ENCODE measurements at places on chromosomes 5 and 9.

DNA sequence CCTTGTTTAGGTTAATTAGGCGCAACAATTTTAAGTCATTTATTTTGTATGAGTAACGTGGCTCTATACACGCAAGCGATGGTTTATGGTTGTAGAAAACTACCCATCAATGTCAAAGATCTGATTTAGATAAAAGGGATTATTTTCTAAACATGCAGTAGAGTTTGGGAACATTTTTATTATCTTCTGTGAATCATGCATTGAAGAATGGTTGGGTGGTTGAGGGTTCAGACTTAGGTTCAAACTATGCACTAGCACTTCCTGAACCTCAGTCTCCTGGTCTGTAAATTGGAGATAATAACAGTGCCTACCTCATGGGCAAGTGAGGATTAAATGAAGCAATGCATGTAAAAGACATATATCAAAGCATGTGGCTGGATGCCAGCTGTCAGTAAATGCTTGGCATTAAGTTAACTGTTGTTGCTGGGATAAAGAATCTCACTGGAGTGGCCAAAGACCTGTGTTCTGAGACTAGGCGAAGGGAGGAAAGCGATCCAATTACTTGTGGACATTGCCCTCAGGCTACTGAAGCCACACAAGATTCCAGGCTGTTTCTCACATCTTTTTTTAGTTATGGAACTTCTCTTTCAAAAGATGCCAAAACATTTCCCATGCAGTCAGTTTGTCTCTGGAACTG is 1.1 kb upstream of the OTULINL start:
- peak; percentile 67 for DNase-seq

- DNase-seq: no peak
Measured at GRCh38 chr9:133874060-133874657, 118.0 kb downstream of the VAV2 start.

GRCh38 chr5:95274011-95274410 is 10.9 kb downstream of the MCTP1 start:
- DNase-seq: no peak

GRCh38 chr9:119458068-119458467 is 88.8 kb upstream of the BRINP1 start:
- no peak for DNase-seq

GRCh38 chr5:518721-519120 is 5.5 kb downstream of the SLC9A3 start:
- no peak for DNase-seq

DNA sequence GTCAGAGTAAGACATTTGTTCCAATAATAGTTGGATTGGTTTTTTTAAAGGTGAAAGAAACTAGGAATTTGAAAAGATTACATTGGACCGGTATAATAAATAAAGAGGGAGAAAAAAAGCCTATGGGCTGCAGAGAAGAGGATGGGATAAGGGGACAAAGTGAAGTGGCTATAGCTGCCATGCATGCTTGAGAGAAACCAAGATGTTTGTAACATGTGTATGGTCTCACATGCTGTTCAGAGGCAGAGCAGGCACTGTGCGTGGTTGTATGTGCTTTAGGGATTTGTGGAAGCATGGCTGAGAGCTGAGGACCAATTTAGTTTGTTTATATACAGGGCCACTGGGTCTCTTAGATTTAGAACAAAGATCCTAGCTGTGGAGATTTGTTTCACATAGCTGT is 32.7 kb downstream of the LNPEP start:
- DNase-seq: no peak

GRCh38 chr9:137218754-137219271 is 3.2 kb downstream of the RNF208 start:
- DNase-seq: no peak

DNA sequence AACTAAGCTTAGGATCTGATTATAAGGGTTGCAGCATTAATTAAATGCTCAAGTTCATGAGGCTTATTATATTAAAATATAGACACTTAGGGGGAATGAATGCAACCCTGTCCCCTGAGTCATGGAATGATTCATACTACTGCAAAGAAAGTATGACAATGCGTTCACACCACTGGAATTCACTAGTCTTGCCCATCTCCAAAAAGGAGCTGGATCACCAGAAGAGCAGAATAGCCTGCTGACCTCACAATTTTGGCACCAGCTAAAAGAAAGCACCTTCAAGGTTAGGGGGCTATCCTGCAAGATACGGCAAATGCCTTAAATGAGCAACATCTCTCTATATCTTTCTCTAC is 32.0 kb upstream of the TMED7 start:
- no peak for DNase-seq

DNA sequence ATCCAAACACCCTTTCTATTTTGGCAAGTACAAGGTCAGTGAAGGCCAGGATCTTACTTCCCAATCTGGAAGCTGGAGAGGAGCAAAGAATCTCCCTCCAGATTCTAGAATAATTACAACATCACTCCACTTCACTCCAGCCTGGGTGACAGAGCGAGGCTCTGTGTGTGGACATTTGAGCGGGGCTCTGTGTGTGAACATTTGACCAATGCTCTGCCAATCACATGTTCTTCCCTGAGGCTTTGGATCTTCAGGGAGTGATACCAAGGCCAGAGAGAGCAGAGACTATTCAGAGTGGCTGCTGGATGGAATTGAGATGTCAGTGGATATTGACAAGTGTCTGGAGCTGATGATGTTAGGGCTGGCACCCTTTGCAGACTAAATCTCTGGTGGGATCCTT is 24.7 kb upstream of the ANKRD34B start:
- DNase-seq: no peak

- DNase-seq: no peak
Measured at GRCh38 chr9:279674-280073, 65.0 kb downstream of the DOCK8 start.

- no peak for DNase-seq
Measured at GRCh38 chr5:126972062-126972895, 58.1 kb downstream of the MARCHF3 start.

DNA sequence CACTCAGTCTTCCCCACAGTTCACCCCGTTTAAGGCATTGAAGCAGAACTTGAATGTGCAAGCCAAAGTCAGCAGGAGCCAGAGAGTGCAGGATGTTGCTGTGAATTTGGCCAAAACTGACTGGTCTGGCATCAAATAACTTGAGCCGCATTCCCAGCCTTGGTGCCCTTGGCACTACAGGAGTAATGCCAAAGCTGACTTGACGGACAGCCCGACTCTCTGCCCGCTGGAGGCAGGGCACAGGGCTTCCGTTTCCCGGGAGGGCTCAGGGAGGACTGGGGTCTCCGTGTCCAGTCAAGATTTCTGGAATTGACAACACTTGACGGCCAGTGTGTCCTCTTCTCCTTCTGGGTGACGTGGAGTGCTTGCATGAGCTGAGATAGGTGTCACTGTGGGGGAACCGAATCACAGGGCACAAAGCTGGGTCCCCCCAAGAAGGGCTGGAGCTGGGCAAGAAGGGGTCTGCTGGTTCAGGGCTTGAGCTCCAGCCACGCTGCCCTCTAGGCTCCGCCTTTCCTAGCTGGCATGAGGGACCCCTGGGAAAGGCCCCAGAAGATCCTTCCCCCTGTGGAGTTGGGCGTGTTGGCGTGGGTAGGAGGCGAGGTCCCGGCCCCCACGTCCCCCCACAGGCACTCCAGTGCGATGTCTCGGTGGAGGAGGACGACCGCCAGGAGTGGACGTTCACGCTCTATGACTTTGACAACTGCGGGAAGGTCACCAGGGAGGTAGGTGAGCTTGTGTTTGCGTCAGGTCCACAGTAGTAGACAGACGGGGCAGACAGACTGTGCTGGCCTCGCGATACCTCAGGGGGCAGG is 25.2 kb downstream of the NKD2 start:
- DNase-seq: no peak

- no peak for DNase-seq
Measured at GRCh38 chr5:124706051-124706450, 40.4 kb downstream of the ZNF608 start.

DNA sequence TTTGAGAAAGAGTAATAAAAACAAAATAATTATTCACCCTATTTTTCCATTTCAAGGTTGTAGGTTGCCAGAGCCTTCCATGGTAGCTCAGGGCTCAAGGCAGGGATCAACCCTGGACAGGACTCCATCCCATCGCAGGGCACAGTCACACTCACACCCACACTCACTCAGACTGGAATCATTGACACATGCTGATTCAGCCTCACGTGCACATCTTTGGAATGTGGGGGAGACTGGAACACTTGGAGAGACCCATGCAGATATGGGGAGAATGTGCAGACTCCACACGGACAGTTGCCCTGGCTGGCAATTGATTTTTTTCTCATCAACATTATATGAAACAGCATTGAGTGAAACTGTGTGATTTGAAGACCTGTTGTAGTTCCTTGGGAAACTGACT is 234.1 kb downstream of the ADGRV1 start:
- DNase-seq: no peak

DNA sequence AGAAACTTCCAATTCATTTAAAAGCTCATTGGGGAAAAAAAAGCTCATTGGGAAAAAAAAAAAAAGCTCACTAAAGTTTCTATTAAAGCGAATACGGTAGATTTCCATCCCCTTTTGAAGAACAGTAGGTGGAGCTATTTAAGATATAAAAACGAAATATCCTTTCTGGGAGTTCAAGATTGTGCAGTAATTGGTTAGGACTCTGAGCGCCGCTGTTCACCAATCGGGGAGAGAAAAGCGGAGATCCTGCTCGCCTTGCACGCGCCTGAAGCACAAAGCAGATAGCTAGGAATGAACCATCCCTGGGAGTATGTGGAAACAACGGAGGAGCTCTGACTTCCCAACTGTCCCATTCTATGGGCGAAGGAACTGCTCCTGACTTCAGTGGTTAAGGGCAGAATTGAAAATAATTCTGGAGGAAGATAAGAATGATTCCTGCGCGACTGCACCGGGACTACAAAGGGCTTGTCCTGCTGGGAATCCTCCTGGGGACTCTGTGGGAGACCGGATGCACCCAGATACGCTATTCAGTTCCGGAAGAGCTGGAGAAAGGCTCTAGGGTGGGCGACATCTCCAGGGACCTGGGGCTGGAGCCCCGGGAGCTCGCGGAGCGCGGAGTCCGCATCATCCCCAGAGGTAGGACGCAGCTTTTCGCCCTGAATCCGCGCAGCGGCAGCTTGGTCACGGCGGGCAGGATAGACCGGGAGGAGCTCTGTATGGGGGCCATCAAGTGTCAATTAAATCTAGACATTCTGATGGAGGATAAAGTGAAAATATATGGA is at the start of gene PCDHGA12:
PCDHGA12 (plus strand) TSS at position 176 of the 782 bp plus-strand sequence; CDS start at position 429, 253 bp downstream.
- DNase-seq: peak; percentile 55

DNA sequence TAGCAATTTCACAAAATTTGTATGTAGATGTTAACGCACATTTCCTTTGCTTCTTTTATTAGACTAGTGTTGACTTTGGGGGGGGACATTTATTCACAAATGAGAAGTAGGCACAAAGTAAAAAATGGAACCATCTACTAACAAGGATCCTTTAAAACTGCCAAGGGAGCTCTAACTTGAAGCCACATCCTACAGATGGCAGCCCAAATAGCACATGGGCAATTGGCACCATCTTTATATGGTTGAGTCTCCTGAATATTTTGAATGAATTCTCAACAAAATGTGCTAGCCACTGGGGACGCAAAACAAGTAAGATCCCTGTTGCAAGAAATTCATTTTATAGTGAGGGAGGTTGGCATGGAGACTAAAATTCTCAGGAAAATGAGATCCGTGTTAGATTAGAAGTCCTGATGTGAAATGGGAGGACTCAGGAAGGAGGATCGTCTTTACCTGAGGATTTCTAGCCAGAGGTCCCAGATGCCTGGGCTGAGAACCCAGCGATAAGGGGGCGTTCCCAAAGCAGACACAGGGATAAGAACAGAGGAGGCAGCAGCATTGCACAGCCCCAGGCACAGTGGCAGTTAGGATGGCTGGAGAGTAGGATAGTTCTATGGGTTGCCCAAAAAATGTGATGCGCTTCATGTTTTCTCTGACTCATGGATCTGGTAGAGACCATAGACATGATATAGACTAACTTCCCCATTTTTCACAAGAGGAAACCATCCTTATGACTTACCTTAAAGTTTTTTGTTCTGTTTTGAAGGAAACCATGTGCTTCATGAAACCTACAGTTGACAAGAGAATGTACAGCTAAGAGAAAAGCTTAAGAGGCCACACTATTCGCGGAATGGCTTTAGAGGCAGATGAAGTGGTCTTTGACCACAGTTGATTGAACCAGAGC is 37.4 kb downstream of the C9orf152 start:
- DNase-seq: no peak

GRCh38 chr5:74054641-74055421 is 428.8 kb downstream of the ARHGEF28 start:
- no peak for DNase-seq

GRCh38 chr5:23268136-23268535 is 239.3 kb upstream of the PRDM9 start:
- DNase-seq: no peak

GRCh38 chr5:100517301-100517974 is 17.7 kb upstream of the FAM174A start:
- DNase-seq: no peak

DNA sequence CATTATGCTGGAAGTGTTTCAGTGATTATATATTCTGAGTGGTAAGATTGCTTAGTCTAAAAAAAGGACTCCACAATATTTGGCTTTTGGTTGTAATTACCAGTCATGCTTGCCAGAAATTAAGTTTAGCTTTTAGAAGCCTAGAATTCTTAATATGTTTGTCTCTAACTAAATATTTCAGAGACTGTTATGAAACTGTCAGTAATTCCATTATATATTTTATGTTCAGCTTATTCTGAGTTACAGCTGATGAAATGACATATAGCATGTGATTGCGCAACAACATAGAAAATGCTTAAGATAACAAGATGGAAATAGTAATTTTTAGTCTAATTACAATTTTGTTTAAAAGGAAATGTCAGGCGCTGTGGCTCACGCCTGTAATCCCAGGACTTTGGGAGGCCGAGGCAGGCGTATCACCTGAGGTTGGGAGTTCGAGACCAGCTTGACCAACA is 44.2 kb downstream of the KIAA1958 start:
- DNase-seq: no peak

GRCh38 chr9:89554307-89555035 is 50.3 kb upstream of the GADD45G start:
- no peak for DNase-seq

Data from AG09319 (cell line).